AG08396 (cell line): ENCODE measurements at places on chromosomes 12 and 14.

DNA sequence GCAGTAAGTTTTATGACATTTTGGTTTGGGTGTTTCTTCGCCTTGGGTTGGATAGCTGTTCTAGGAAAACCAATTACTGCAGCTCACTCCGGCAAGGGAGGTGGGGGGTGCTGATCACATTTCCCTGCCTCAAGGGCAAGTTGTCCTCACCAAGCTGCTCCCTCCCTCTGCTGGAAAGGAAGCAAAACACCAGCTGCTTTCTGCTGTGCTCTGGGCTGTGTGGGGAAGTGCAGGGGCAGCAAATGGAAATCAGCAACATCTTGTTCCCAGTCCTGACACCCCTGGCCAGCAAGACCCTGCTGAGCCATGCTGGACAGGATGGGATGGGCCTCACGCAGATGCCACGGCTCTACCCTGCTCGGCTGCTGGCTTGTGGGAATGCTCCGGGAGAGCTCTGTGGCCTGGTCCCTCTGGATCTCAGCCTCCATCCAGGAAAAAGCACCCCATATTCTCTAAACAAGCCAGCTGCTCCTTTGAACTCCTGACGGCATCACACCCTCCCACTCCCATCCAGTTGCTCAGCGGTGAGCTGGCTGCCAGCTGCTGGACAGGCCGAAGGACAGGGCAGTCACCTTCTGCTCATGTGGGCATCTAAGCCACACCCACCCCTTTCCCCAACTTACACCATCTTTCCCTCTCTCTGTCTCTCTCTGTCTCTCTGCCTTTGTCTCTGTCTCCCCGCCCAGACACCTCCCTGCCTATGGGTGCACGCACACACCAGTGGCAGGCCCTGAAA lies 52.4 kb upstream of the EIF5 start:
- peak; percentile 78 for DNase-seq

- no peak for DNase-seq
These were observed 142.5 kb downstream of the PDE3A start for GRCh38 chr12:20510811-20511210.

DNA sequence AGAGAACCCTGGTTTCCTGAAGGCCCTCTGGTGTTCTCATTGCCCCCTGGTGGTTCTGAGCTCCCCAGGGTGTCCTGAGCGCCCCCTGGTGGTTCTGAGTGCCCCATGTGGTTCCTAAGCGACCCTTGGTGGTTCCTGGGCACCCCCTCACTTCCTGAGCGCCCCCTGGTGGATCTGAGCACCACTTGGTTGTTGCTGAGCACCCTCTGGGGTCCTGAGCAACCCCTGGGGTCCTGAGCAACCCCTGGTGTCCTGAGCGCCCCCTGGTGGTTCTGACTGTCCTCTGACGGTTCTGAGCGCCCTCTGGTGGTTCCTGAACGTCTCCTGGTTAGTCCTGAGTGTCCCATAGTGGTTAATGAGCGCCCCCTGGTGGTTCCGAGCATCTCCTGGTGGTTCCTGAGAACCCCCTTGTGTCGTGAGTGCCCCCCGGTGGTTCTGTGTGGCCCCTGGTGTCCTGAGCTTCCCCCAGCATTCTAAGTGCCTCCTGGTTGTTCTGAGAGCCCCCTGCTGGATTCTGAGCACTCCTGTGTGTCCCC lies 568.3 kb downstream of the TMEM121 start:
- DNase-seq, result no peak

- no peak for DNase-seq
These were observed 189.5 kb downstream of the TSPAN9 start for GRCh38 chr12:3266638-3267037.

- DNase-seq, result peak; percentile 73
These were observed 155.4 kb upstream of the PDE3A start for GRCh38 chr12:20212658-20213555.

- no peak for DNase-seq
These were observed 3.2 kb upstream of the KRT7 start for GRCh38 chr12:52229836-52230343.

GRCh38 chr12:80472911-80473500 lies 29.0 kb downstream of the PTPRQ start:
- peak; percentile 21 for DNase-seq

GRCh38 chr14:93323600-93324174 lies 9.1 kb downstream of the BTBD7 start:
- no peak for DNase-seq

GRCh38 chr12:49347311-49348193 lies 864 bp downstream of the DNAJC22 start:
- peak; percentile 95 for DNase-seq

DNA sequence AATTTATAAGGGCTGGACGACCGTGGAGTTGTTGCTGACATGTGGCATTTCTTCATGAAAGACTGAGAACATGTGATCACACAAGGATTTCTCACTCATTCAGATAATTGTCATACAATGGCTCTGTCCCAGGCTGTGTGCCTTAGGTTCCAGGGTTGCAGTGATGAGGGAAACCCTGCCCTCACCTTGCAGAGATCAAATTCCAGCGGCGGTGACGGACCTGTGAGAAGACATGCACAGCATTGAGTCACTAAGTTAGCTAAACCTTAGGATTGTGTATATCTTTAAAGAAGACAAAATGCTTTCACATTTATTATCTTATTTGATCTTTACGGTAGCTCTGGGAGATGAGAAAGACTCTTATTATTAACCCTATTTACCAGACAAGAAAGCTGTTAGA lies 1029.1 kb downstream of the BCL11B start:
- no peak for DNase-seq

GRCh38 chr12:123531091-123531490 lies 2.4 kb downstream of the RILPL1 start:
- DNase-seq, result no peak

- DNase-seq, result no peak
These were observed 17.8 kb downstream of the CCDC85C start for GRCh38 chr14:99586054-99586760.

GRCh38 chr12:92634202-92634601 lies 68.6 kb upstream of the PLEKHG7 start:
- DNase-seq, result no peak

DNA sequence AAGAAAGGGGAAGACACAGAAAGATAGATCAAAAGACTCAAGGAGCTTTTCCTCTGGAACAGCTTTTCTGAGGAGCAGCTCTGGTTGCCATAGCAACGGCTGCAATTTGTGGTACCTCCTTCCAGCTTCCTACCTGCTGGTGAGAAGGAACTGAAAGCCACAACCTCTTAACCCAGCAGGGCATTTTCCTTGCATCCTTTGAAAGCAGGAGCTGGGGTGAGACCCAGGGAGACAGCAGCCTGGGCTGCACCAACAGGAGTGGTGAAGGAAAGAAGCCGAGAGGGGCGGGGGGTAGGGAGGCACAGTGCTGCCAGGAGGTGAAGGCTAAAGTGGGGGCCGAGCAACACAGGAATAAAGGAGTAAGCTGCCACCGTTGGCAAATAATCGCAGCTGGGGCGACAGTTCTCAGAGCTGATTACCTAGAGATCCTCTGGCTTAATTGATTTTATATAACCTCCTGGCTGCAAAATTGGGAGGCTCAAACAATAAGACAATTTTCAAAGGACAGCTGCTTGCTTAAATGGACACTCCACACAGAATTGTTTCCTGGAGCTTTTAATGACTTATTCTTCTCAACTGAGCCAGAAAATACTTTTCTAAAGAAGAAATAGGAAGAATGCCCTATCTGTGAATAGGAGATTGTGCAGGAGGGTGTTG lies 129.4 kb downstream of the RPAP3 start:
- DNase-seq, result no peak

DNA sequence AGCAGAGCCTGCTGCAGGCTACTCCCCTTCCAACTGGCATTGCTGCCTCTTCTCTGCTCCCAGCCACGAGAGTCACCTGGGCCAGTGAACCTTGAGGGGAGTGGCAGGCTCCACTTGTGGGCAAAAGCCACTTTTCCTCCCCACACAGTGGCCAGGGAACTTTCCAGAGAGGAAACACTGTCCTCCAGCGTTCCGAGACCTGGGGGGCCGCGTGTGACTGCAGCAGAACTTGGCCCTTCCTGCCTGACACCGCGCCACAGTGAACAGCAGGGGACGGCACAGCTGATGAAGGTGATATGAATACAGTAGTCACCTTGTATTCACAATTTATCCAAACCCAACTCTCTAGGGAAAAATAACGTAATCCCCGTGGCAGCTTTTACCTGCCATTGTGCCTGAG lies 114.9 kb downstream of the PIWIL1 start:
- DNase-seq, result no peak

DNA sequence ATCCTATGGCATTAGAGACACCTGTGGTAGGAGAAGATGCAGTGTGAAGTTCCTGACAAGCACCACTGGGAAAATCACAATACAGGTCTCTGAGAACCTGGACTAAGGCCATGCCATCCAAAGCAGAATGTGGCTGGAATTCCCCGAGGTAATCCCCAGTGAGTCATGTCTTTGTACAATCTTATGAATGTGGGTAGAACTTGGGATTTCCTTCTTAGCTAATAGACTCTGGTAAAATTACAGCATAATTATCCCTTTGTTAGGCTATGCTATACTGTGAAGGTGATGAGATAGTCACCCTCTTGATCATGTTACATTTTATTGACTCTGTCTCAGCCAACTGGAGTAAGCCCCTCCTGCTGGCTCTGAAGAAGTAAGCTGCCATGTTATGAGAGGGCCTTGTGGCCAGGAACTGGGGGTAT lies 224.3 kb upstream of the DCN start:
- DNase-seq, result no peak

DNA sequence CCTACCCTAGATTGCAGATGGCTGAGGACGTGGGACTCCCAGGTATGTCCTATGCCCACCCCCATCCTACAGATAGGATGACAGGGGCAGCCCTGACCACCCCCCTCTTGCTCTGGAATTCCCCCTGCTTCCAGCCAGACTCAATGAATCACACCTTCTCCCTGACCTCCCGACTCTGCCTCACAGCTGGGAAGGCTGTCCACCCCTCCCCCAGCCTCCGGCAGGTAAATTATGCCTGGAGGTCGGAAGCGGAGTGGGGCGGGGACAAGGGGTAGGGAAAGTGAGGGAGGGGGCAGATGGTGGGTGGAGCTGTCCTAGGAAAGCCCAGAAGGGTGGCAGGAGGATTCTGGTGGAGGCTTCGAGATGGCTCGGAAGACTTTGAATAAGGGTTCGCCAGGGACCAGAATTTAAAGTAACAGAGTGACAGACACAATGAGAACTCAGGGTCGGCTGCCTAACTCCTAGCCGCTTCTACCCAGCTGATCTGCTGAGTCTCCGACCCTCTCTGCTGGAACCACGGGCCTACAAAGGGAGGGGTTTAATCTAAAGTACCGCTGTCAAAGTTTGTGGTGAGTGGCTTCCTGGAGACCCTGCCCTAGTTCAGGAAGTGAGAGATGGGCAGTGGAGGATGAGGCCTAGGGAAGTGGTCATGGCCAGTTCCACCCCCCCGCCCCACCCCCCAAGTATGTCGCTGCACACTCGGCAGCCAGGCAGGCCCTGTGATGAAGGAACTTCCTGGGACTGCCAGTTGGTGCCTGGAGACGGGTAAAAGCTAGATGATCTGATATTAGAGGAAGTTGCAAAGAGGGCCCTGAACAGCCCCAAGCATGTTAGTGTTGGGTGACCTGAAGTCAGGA lies 4.2 kb downstream of the PLEKHG3 start:
- DNase-seq, result no peak

DNA sequence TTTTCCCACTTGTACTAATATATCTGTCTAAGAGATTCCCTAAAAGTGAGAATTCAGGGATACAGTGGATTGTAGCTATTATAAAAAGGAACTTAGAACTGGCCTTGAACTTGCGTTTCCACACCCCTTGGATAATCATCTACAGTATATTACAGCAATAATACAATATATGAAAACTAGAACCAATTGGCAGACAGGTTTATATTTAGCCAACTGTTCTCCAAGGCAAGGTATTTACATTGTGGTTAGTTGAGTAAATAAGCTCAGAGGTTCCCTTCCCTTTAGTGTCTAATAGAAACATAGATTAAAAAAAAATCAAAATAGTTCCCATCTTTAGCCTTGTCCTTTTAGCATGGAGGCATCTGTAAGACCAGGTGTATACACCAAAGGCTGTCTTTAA lies 42.1 kb downstream of the LIMA1 start:
- no peak for DNase-seq

- no peak for DNase-seq
These were observed 24.7 kb downstream of the ARG2 start for GRCh38 chr14:67644428-67644827.

DNA sequence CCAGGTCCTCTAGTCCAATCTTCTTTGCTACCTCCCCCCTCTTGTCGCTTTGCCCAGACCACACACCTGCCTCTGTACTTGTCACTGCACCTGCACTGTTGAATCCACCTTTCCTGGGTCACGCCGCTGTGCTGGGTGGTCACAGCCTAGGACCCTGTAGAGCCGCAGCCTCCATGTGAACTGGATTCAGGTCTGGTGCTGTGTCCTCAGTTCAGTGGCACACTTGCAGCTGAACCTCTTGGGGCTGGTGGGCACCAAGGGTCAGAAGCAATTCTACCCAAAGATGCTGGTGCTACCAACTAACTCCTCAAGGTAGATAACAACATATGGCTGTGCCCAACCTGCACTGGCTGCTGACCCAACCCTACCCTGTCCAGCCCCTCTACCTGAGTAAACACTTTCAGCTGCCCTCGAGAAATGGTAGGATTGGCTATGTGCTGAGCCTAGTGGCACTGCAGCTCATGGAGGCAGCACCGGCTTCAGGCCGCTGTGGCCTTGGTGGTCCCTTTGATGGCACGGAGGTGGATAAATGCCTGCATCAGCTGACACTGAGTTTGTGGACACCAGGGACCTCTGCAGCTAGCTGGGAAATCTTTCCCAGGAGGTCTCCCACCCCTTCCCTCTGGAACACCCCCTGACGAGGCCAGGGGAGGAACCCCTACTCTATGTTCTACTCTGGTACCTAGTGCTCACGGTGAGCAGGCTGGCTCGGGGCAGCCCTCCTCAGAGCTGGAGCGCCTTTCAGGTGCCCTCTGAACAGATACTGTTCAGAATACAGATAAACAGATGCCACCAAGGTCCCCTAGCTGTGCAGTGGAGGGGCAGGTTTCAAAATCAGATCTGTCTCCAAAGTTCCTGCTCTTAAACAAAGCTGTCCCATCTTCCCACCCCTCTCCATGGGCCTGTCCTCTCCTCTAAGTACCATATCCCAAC lies 14.3 kb downstream of the AGAP2 start:
- no peak for DNase-seq

GRCh38 chr14:83709116-83709515 lies 1820.8 kb upstream of the FLRT2 start:
- DNase-seq, result no peak

DNA sequence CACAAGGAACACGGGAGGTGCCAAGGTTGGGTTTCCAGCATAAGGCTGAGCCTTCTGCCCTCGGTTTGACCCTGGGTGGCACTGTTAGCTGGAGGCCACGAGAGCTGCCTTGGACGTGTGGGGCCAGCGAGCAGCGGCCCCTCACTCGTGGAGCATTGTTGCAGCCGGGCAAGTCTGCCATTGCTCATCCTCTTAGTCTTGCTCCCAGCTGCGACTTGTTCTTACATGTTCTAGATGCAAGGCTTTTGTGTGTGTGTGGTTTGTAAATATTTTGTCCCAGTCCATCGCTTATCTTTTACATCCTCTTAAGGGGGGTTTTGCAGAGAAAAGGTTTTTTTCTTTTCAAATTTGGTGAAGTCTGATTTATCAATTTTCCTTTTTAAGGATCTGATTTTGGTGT lies 21.1 kb upstream of the C1S start:
- no peak for DNase-seq

GRCh38 chr12:124085419-124086296 lies 112.6 kb downstream of the ZNF664 start:
- no peak for DNase-seq
